Stimulated activated CD8-positive, alpha-beta memory T cell treated with anti-CD3 and anti-CD28 coated beads, Interleukin-15, amount 100 ng/mL, for 24 hours (primary cell): ENCODE measurements at places on chromosomes 1 and 21.

- no peak for DNase-seq
Observed at GRCh38 chr1:31429583-31429982, 16.6 kb downstream of the SERINC2 start.

GRCh38 chr1:151976015-151976343 is 17.7 kb downstream of the S100A10 start:
- DNase-seq = no peak

DNA sequence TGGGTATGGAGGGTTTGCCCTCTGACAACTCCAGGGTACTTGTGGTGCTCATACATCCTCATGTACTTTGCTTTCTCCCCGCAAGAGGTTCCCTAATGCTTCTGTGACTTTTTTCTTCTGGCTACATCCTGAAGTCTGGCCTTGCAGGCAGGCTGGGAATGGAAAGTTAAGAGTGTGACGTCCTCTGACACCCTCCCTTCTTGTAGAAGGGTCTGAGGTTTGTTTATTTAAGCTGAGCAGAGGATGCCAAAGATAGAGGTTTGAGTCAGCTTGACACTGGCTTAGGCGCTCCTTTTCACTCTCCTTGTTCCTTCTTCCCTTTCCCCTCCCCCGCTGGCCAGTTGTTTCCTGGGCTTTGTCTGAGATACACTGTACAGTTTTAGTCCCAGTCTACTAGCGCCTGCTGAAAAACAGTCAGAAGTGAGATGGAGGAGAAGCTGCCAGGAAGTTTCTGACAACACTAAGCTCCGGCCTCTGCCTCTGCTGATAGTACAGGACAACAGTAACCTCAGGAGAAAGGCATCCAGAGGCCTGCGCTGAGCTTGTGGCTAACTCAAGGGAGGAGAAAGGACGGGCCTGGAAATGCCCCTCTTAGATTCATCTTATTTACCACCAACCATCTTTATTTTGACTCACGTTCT is at the start of gene MACF1:
TSS of gene MACF1 (plus strand) at position 255 of the 641 bp plus-strand sequence. CDS start at position 583, 328 bp downstream.
- no peak for DNase-seq

DNA sequence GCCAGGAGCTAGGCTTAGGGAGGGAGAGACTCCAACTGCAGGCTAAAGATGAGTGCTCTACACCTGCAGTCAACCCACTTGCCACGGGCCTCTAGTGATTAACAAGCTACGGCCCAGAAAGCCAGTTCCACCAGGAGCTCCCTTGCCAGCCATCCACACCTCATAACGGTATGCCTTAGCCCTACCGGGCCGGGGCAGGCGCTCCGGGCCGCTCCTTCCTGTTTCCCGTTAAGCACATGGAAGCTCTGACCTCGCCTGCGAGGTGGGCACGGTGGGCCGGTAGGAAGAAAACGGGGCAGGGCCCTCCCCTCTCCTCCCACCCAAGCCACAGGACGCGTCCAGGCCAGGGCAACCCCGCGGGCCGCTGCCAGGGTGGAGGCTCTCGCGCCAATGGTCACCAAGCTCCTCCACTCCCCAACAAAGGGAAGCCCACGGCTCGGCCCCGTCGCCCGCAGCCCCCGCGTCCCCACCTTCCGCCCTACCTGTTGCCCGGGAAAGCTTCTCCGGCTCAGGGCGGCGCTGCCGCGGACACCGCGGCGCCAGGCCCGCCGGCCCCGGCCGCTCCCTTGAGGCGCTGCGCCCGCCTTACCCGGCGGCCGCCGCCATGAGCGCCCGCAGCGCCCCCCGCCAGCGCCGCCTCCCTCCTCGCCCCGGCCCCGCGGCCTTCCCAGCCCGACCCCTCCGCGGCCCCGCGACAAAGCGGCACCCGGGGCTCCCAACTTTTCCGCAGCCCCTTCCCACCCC is 627 bp downstream of the CERS2 start:
- no peak for DNase-seq

- no peak for DNase-seq
Observed at GRCh38 chr1:225885336-225885735, 3.2 kb upstream of the TMEM63A start.

DNA sequence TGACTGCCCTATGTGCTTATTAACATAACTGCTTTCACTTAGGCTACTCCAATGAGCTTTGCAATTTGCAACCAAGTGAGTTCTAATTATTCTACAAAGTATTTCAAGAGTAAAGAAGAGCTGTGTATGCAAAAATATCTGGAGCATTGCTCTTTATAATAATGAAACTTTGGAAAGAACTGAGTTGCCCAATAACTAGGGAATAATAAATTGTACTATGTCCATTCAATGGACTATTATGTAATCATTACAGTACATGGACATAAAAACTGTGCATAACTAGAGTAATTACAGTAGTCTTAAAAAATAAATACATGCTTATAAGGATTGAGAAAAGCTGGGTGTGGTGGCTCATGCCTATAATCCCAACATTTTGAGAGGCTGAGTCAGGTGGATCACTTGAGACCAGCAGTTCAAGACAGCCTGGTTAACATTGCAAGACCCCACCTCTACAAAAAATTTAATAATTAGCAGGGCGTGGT is 70.3 kb upstream of the JAK1 start:
- DNase-seq = no peak

DNA sequence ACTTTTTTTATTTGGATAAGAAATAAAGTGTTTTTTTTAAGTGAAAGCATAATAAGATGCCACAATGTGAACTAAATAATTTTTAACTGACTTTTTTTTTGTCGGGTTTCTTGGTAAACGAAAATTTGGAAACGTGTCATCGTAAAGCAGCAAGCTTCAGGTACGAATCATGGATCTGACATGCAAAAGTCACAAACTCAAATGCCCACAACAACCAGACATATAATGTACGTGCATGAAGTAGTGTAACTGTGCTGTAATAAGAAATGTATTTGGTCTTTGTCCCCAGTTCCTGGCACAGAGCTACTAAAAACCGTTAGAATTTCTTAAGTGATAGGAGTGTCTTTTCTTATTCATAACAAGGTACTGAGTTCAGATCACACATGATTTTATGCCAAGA is 44.3 kb upstream of the LRRC7 start:
- no peak for DNase-seq

DNA sequence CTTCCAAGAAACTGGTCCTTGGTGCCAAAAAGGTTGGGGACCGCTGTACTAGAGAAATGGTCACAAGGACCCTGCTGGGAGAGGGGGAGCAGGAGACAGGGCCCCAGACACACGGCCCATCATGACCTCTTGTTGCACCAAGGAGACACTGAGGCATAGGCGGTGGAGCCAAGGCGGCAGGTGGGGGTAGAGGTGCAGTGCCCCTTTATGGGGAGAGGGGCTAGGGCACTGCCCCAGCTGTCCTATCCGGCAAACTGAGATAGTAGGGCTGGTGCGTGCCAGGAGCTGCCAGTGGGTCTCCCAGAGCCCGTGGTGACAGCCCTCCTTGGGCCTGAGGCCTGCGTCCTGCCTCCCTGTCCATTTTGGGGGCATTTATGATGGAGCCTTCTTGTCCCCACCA is 20.3 kb downstream of the TNNT2 start:
- no peak for DNase-seq

GRCh38 chr21:17454315-17455027 is 58.4 kb upstream of the CXADR start:
- peak; percentile 15 for DNase-seq

DNA sequence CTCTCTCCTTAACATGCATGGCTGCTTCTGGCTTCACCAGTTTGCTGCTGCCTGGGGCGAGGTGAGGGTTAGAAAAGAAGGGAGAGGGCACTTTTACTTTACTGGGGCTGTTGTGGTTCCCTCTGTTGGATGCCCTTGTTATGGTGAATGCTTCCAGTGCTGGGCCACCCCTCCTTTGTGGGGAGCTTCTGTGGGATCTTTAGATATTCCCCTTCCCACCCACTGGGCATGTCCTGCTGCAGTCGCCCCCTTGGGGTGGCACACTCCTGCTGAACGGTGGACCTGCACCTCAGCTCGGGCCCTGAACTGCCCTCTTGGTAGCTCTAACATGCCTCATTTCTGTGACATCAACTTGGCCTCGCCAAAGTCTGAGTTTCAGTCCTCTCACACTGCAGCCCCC is 6.0 kb downstream of the TNN start:
- no peak for DNase-seq

DNA sequence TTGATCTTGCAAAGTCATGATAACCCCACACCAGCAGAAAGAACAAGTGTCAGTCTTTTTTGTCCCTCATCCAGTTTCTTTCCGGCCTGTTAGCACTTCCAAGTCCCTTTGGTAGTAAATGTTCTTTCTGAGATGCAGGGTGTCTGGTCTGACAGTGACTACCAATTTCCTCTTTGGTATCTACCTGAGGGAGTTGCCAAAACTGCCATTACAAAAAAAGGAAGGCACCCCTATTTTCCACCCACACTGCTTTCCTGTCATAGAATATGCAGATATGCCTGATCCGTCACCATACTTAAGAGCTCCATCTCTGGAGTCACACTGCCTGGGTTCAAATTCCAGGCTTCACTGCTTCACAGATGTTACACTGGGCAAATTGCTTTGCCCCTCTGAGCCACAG is 72.4 kb downstream of the ZNF281 start:
- DNase-seq = no peak

DNA sequence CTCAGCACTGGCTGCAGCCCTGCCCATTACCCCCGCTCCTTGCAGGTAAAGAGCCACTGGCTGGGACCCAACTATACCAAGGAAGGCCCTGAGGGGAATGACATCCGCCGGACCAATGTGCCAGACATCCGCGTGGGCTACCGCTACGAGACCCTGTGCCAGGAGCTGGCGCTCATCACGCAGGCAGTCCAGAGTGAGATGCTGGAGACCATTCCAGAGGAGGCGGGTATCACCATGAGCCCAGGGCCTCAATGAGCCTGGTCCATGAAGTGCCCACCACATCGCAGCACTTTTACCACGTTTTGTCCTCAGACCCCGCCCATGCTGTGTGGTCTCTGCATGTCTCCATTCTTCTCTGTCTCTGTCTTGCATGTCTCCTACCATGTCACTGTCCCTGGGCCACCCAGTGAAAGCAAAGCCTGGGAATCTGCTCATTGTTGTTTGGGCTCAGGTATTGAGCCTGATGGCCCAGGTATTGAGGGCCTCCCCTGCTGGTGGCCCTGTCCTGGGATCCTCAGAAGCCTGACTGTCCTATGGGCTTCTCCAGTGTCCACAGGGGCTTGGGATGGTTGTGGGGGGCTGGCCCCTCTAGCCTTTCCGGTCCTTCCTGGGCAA is 11.4 kb downstream of the AMPD2 start:
- no peak for DNase-seq

DNA sequence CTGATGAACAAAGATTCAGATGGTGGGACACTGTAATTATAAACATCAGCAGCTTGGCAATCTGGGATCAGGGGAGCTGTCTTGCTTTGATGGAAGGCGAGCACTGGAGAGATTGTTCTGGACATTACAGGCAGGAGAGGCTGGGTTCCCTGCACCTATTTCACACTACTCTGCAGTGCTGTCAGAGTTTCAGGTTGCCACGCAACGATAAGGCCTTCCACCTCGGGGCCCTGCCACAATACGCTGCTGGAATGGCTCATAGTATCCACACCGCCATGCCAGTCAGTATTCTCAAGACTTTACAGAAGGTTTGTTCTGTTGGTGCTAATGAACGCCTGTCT is 96.8 kb downstream of the GLIS1 start:
- DNase-seq = no peak

DNA sequence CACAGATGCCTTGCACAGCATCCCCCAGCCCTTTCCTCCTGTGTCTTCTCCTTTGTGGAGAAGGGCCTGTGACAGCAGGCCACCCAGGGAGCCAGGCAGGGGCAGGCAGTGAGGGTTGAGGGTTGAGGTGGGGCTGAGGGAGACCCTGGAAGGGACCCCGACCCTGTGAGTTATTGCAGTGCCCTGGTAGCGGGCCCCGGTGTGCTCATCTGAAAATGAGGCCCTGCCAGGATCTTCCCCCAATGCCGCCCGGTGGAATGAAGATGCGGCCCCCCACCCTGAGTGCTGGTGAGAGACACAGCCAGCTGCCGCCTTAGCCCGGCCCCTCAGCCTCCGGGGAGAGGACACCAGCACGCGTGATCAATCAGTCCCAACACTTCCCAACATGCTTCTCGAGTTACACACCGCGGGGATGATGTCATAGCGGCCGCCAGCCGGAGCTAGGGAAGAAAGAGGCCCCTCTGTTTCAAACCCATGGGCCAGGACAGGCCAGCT is 36.2 kb upstream of the ACTRT2 start:
- no peak for DNase-seq

DNA sequence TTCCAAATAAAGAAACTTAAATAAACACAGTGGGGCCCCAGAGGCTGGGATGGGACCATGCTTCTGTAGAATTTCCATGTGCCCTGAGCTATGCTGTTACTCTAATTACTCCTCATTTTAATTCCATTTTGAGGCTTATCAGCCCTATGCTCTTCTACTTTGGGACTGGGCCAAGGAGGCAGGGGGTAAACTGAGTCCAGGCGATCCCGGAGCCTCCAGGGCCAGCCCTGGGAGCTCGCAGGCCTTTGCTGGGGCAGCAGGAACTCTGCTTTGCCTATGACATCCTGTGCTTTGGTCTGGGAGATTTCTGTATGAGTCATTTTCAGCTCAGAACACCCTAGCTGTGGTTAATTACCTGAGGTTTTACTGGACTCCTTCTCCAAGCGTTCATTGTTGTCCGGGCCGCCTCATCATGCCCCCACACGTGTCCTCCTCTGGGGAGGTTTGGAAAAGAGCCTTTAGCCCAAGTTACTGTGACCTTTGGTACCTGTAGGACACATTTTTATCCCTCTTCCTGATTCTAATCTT is 95.7 kb downstream of the RHOU start:
- no peak for DNase-seq

- no peak for DNase-seq
Observed at GRCh38 chr1:28322194-28322593, 6.6 kb upstream of the MED18 start.

DNA sequence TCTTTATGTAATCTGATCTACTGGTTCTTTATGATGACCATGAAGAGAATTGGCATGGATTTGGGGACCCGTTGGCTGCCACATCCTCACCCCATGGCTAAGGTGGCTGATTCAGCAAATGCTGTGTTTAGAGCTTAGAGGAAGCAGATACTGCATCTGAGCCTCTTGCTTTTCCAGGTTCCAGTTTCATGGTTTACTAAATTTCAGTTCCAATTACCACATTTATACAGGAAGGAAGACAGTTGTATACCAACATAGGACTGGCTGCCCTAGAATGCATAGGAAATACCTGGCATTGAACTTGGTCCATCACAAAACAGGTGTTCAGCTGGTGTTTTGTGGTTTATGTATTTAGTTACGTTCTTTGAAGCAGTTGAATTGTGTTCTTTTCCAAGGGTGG is 107.1 kb downstream of the ST3GAL3 start:
- DNase-seq = no peak

DNA sequence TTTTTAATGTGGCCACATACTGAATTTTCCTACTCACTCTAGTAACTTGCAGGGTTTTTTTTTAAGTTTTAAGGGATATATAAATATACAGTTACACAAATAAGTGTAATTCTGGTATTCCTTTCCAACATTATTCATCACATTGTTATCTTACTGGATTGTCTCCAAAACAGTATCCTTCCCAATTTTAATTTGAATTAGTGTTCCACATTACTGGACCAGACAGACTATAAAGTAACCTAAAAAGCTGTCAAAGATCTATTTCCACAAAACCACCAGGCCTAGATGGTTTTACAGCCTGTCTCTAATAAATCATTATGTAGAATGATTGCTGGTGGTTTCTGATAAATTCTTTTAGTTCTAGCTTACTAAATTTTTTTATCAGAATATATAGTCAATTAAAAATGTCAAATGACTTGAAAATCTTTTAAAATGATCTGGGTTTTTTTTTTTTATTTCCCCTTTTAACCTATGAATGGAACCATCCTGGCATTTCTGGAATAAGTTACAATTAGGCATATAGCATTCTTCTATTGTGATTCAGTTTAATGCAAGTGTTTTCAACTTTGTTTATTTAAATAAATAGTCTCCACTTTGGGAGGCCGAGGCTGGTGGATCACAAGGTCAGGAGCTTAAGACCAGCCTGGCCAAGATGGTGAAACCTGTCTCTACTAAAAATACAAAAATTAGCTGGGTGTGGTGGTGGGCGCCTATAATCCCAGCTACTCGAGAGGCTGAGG is 59.3 kb downstream of the PACC1 start:
- DNase-seq = no peak
